Suprapubic skin (tissue), 4 donors: ENCODE measurements at places on chromosomes 3 and 15. TPM values are rescaled to one million over a fixed set of nuclear protein-coding genes. Genes with fewer than 3 reads are reported as not detected.

GLDN gene
- total RNA-seq: 4.6 TPM

STAB1 gene
- 5.3 TPM for total RNA-seq

GRCh38 chr3:70899816-70900215 lies 587.4 kb upstream of the MDFIC2 start:
- DNase-seq: no peak

- no peak for DNase-seq
These were observed 35.1 kb downstream of the CMTM6 start for GRCh38 chr3:32467333-32468070.

- DNase-seq: no peak
These were observed 52.3 kb upstream of the BNIP2 start for GRCh38 chr15:59741274-59741906.
